ENCODE measurements at places on chromosomes 7 and 10.

GRCh38 chr7:117333168-117333567 is 10.3 kb upstream of the WNT2 start:
- no peak for DNase-seq

DNA sequence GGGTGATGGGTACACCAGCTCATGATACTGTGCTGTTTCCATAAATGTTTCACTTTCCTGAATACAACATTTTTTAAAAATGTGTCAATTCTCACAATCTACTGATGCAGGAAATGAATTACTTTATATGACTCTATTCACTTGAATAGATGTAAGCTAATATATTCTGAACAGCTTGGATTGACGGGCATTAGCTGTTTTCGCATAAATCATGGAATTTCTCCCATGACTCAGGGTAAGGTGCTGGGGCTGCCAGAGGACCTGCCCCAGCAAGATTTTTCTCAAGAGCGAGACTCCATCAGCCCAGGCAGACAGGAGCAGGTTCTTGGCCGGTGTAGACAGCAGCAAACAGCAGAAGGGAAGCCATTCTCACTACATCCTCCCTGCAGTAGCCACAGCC is 107.1 kb downstream of the PFKFB3 start:
- no peak for DNase-seq

DNA sequence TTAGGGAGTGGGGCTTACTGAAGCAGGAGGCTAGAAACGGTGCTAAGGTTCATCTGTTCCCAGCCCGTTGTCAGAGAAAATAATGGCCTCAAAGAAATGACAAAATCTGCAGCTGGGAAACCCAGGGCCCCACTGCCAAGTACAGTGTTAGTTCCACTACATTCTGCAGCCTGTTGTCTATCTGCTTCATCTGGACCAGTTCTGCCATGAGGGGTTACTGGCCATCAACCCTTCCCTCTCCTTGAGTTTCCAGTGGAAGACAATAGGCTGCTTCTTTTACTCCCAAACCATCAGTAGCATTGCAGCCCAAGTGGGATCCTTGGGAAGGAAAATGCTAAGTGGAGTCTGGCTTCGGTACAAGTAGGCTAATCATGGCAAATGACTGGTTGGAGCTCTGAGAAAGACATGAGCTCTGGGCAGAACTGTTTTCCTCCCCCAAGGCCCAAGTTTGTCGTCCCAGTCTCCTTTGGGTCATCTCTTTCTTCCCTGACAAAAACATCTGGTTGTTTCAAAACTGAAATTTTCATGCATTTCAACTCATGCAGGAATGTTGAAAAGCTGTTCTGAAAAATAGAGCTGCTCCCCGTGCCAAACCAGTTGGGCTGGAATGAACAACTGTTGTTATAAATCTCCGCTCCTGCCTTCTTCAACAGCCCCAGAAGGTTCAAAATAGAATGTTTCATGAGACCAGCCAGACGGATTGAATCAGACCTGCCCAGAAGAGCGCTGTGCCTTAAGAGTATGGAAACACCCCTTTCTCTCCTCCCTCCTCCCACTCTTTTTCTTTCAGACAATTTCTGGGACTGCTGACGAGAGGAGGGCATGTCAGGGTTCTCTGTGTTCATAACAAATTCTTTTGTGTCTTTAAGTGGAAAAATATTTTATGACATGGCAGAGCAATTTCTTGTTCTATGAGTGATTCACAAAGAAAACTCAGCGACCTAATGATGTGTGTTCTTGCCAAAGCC is 116.6 kb downstream of the RAB18 start:
- DNase-seq, result no peak

- DNase-seq, result no peak
Observed at GRCh38 chr10:14296065-14296709, 34.5 kb downstream of the FRMD4A start.

DNA sequence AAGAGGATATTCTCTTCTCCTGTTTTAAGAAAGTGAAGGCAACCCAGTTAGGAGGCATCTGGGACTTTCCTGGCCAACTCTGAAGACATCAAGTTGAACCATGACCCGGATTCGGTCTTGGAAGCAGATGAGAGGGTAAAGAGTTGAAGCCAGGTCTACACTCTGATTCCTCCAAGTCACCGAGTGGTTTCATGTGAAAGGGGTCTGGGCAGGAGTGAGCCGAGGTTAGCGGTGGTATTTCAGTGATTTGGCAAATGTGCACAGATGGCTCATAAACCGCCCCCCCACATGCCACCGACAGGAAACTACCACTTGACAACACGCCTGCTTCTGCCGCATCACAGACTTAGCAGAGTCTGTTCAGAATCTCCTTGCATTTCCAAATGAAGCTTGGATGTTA is 11.4 kb upstream of the REPIN1 start:
- peak; percentile 56 for DNase-seq

DNA sequence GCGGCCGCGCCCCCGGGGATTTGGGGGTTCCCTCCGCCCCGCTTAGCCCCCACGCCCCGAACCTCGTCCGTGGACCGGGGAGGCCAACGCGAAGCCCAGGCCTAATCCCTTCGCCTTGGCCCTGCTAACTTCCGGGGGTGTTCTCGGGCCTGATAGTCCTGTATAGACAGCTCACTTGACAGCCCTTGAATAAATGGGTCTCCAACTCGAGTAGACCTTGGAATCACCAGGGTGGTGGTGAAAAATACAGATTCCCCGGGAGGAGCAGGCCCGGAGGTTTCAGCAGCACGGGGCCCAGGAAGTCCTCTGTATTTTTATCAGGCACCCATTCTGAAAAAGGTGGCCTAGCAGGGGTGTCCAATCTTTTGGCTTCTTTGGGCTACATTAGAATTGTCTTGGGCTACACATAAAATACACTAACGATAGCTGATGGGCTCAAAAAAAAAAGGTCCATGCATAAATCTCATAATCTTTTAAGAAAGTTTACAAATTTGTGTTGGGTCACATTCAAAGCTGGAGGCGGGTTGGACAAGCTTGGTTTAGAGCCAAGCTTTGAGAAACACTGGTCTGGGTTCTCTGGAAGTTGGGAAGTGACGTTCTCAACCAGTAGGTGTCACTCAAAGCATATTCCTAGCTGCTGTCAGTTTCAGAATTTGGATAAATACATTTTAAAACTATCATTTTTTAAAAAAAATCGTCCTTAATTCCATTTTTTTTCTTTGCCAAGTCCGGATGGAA is 221.7 kb downstream of the PHTF2 start:
- no peak for DNase-seq

DNA sequence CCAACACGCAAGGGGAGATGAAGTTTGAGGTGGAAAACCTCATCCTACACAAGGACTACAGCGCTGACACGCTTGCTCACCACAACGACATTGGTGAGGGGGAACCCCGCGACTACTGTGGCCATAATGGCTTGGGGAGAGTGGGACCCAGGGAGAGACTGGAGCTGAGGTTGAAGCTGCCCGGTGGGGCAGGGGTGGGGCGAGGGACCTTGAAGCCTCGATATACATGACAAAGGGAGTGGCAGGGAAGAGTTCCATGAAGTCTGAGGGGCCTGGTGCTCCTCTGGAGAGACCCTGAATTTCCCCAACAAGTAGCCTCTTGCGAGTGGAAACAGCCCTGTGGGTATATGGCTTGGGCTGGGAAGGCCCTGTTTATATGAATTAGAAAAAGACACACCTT is 3.1 kb downstream of the PLAU start:
- DNase-seq, result no peak

DNA sequence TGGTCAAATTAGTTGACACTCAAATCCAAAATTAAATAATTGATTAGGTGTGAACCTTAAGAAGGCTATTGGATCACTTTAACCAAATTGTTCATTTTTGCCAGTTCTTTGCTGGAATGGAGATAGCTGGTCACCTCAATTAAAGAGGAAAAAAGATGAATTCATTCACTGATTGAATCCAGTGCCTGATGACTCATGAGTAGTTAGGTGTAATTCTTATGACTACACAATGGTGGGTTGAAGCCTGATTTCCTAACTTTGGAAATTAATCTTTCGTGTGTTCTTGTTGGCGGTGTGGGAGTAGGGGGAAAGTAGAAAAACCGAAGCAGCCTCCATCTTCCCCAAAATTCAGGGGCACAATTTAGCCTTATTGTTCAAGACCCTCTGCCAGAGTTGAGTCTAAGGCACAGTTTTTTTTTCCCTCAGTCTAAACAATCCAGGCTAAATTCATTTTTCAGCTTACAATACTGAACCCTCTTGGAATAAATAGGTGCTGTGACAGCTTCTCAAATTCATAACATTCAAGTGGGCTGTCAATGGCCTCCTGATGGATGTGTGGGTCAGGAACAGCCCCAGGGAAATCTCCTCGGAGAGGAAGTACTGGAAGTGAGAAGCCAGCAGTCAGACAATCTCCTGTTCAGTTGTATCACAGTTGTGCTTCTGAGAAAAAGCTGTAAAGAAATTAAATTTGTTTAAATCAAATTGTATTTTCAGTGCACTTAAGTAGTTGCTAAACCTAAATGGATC is 356.6 kb downstream of the BBS9 start:
- no peak for DNase-seq

DNA sequence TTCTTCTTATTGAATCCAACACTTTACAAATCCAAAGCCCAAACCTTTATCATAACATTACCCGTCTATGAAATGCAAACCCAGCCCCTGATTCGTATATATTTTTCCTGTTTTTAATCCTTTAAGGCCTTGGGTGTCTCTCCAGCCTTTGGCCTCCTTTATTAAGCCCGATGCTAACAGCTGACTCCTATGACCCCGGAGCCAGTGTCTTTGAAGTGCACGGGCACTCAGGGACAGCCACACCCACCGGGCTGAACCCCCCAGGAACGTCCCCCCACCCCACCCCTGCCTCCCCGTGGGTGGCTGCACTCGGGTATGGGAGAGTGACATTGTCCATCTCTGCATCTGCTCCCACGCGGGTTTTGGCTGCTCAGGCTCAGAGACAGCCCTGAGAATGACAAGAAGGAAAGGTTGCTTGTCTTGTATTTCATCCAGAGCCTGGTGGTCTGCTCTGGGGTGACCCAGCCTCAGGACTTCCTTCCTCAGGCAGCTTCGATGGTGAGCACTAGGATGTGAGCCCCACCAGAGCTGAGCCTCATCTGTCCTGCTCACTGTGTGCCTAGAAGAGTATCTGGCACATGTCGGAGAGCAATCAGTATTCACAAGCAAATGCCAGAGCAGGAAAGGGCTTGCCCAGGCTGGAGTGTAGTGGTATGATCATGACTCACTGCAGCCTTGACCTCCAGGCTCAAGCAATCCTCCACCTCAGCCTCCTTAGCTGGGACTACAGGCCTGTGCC is 210.4 kb downstream of the SKIDA1 start:
- no peak for DNase-seq

DNA sequence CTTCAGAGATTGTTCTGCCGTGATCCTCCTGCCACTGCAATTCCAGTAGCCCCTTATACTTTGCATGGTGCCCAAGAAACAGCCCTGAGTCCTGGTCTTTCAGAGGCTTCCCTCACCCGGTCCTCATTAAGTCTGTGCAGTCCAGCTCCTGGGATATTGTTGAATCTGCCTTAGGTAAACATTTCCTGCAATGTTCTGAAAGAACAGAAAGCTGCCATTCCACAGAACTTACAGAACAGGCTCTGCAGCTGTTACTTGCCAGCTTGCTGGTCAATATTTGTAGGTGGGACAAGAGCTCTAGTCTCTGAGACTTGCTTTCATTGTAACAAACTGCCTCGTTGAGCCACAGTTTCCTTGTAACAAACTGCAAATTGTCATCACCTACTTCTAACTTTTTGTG is 115.0 kb upstream of the KIF5B start:
- DNase-seq, result no peak

GRCh38 chr10:29610876-29611647 is 23.7 kb downstream of the SVIL start:
- DNase-seq, result no peak

- no peak for DNase-seq
Observed at GRCh38 chr7:76233538-76234281, 32.0 kb downstream of the SRRM3 start.

GRCh38 chr7:159097661-159098423 is 46.8 kb downstream of the VIPR2 start:
- no peak for DNase-seq

DNA sequence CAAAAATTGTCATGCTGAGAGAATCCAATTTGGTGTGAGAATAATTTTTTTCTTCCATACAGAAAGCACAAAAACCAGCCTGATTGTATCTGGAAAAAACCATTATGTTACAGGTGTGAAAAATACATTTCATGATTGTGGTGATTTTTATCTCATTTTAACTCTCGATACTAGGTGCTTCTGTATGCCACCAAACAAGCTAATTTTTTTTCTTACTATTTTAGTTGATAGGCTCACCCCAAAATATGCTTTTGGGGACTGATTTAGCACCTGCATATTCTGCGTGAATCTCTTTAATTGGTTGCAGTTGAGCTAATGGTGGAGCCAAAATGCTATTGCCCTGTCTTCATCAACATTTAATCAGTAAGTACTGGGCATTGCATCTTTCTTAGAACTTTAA is 1.9 kb downstream of the DMTF1 start:
- DNase-seq, result no peak

GRCh38 chr7:44060091-44060947 is 5.0 kb downstream of the PGAM2 start:
- no peak for DNase-seq

- no peak for DNase-seq
Observed at GRCh38 chr7:131797841-131798240, 241.4 kb upstream of the PODXL start.

- DNase-seq, result no peak
Observed at GRCh38 chr10:98158576-98158975, 24.1 kb downstream of the R3HCC1L start.

GRCh38 chr10:95384011-95384704 is 93.4 kb upstream of the PDLIM1 start:
- no peak for DNase-seq

DNA sequence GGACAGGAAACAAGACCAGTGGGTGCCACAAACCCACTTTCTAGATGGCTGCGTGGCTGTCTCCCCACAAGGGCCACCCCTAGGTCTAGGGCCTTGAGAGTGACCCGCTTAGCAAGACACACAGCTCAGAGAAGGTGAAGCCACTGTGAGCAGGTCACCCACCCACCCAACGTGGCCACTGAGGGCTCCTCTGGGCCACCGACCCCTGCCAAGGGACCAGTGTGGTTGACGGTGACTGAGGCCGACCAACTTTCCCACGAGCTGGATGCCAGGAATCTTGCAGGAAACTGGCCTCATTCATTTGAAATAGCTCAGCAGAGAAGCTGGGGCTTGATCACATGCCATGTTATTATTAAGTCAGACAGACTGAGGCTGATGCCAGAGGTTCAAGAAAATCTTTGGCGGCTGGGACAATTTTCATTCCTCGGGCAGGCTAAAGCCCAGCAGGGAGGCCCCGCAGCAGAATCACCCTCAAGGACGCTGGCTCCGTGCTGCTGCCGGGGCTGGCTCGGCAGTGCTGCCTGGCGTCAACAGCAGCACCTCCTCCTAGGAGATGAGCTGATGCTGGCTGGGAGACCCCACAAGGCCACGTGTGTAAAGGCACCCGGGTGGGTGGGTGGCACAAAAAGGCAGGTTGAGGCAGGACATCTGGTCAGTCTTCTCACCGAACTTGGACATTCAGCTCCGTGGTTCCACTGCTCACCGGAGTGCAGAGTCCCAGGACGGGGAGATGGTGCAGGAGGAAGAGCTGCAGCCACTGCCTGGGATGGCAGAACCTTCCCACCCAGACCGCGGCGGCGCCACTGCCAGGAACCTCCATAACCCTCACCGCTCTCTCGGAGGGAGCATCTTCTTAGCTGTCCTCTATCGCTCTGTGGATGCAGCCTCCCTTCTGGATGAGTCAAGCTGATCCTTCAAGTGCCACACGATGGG is 57.8 kb downstream of the ZRANB1 start:
- DNase-seq, result no peak

GRCh38 chr7:100019908-100020307 is 4.5 kb downstream of the ZKSCAN1 start:
- DNase-seq, result no peak

- no peak for DNase-seq
Observed at GRCh38 chr7:92614660-92615174, 24.5 kb upstream of the FAM133B start.
